ENCODE measurements at places on chromosomes 6 and 20.

- no peak for DNase-seq
These were observed 145.7 kb downstream of the RIMS1 start for GRCh38 chr6:72032086-72032485.

GRCh38 chr6:161417717-161418462 lies 144.0 kb upstream of the AGPAT4 start:
- DNase-seq: peak; percentile 23

GRCh38 chr20:39326050-39326449 lies 363.9 kb downstream of the DHX35 start:
- no peak for DNase-seq

DNA sequence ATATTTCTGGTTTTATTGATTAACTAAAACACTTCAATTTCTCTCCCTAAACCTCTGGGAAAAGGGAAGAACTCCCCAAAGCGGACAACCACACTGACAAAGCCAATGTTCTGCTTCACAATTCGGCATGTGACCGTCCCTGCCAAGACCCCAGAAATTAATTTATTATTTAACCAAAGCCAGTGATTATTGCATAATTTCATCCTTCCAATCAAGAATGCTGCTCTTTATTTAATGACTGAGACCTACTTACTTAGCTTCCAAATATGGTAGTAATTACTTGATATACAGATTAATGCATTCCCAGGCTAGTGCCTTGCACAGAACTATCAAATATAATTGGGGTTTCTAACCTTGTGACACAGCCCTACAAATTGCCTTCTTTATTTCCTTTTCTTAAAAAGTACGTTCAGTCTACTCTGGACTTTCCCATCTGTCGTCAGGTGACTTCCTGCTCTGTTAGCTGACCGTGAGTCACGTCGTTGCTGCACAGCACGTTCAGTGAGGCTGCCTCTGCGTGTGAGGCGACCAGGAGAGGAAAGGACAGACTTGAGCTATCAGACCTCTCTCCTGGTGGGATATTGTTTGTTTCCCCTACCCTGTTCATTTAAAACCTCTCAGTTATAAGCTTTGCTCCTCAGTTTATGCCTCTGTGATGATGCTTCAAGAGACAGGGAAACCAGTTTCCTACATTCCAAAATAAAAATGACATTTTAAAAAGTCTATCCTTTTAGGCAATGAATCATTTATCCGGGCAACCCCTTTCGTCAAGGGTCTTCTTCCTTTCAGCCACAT lies 55.7 kb upstream of the TNFAIP3 start:
- DNase-seq: peak; percentile 78

DNA sequence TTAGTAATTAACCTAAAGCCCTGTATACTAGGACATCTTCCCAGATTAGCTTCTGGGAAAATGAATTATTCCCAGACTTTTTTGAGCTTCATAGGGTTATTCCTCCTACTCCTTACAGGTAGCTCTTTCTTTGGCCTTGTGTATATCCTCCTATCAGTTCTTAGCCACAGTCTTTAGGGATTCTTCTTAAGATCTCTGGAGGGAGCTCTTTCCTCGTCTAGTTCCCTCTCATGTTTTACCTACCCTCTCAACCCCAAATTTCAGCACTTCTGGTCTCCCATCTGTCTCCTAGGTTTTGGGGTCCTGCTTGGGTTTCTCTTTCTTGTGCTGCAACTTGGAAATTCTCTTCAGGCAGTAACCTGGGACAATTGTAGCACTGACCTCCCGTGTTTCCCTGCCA lies 46.4 kb upstream of the SLC35B3 start:
- DNase-seq: no peak

- no peak for DNase-seq
These were observed 428.8 kb upstream of the ARID1B start for GRCh38 chr6:156348424-156348823.

All from hepatic stellate cell (primary cell).